SW 1271 (cell line): ENCODE measurements at places on chromosomes 12 and 14.

GRCh38 chr12:9588749-9589148 lies 19.0 kb downstream of the KLRB1 start:
- no peak for DNase-seq

DNA sequence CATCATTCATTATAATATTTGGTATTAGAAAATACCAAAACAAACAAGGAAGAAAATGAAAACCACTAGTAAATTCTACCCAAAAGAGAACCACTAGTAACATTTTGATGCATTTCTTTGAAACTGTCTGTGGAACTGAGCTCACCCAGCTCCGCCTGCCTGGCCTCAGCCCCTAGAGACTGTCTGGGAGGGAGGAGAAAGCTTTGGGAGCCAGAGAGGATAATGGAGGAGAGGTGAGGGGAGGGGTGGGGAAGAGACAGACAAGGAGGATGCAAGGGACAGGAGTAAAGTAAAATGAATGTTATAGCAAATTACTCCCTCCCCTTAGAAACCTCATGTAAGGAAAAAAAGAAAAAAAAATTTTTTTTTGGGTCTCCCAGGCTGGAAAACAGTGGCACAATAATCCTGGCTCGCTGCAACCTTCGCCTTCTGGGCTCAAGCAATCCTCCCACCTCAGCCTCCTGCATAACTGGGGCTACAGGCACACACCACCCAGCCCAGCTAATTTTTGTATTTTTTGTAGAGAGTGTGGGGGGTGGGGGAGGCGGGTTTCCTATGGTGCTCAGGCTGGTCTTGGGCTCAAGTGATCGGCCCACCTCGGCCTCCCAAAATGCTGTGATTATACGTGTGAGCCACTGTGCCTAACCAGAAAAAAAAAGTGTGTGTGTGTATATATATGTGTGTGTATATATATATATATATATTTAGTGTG lies 3.2 kb upstream of the MMP19 start:
- DNase-seq = no peak

DNA sequence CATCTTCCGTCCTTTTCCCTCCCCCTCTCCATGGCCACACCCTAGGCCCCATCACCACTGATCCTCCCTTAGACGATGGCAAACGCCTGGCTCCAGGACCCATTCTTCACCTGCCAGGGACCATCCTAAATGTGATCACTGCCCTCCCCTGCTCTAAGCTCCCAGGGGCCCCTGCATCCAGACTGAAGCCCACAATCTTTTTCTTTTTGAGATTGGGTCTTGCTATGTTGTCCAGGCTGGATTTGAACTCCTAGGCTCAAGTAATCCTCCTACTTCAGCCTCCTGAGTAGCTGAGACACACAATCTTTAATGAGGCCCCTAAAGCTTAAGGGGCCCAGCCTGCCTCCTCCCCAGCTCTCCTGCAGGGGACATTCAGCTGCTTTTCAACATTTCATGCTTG lies 15.3 kb downstream of the RBM19 start:
- DNase-seq = no peak

- no peak for DNase-seq
These were observed 92.6 kb downstream of the EMP1 start for GRCh38 chr12:13288937-13289652.

DNA sequence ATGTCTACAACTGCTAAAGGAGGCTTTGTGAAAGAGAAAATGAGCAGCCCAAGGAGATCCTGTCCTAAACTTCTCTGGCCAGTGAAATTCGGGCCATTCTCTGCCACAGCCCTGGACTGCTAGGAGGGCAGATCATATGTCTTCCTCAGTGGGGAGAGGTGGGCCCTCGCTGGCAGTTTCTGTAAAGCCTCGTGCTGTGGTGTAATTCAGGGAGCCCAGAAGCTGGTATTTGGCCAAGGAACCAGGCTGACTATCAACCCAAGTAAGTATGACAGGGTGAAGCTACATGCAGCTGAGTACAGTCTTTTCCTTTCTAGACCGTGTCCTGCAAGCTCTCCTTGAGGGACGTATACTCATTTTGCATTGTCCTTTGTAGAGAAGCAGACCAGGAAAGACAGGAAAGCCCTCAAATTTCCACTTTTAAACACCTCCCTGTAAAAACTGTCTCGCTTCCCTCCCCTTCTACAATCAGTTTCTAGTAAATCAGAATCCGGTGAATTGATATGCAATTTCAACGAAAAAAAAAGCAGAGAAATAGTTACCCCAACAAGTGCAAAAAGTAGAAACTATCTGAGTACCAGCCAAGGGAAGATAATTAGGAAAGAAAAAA lies 106.8 kb downstream of the DAD1 start:
- no peak for DNase-seq

- no peak for DNase-seq
These were observed 130.0 kb upstream of the BTG1 start for GRCh38 chr12:92275443-92276154.

- no peak for DNase-seq
These were observed 139.9 kb downstream of the TTC7B start for GRCh38 chr14:90676356-90676755.

- no peak for DNase-seq
These were observed 381.7 kb downstream of the DIO2 start for GRCh38 chr14:79829405-79830166.

DNA sequence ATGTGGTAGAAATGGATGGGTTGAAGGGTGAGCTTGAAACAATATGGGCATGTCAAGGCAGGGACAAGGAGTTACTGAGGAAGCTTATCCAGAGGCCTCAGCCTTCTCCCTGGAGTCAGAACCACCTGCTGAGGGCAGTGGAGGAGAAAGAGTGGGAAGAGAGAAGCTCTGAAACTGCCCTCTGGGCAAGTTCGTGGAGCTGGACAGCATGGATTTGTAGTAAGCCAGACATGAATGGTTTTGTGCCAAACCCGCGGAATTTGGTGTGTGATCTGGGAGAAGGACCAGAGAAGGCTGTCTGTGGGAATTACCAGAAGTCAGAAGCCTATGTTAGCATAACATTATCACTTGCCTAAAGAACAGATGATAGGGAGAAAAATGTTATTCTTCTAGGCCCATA lies 164.8 kb downstream of the SLC41A2 start:
- no peak for DNase-seq
